CD8-positive, alpha-beta memory T cell (primary cell): ENCODE measurements at places on chromosomes 13 and 19.

DNA sequence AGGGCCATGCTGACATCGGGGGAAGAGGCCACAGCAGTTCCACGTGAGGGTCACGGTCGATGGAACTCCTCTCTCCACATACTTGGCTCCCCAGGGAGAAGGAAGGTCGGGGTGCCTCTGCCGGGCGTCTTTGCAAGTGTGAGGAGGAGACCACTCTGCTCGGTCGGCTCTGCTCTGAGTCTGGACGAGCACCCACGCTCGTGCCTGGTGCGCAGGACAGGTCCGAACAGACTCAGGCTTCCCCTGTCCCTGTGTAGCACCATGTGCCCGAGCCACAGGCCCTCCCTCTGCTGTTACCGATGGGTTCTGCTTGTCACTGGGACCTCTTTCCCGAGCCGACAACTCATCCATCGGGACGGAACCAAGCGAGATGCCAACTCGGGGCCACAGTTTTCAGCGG lies 35.1 kb downstream of the TMEM255B start:
- peak; percentile 33 for DNase-seq
- H3K4me1 ChIP-seq = no peaks in the 10 kb centered on the region
- H3K27me3 ChIP-seq = no peaks in the 10 kb centered on the region
- H3K36me3 ChIP-seq = no peaks in the 10 kb centered on the region

- H3K27me3 ChIP-seq = no peaks in the 10 kb centered on the region
- no peak for DNase-seq
- no peaks in the 10 kb centered on the region for H3K36me3 ChIP-seq
- no peak overlapping the region for H3K27ac ChIP-seq
- no peaks in the 10 kb centered on the region for H3K4me1 ChIP-seq
These were observed 68.3 kb upstream of the RXFP2 start for GRCh38 chr13:31670831-31671617.

GRCh38 chr19:58573658-58574164 lies 576 bp upstream of the MZF1 start:
- DNase-seq = no peak
- peak overlapping the region; percentile 98 for H3K4me3 ChIP-seq
- H3K27ac ChIP-seq = peak overlapping the region; percentile 100
- H3K36me3 ChIP-seq = no peaks in the 10 kb centered on the region
- H3K27me3 ChIP-seq = no peaks in the 10 kb centered on the region
- H3K4me1 ChIP-seq = peaks cover 29% of the 10 kb centered on the region

DNA sequence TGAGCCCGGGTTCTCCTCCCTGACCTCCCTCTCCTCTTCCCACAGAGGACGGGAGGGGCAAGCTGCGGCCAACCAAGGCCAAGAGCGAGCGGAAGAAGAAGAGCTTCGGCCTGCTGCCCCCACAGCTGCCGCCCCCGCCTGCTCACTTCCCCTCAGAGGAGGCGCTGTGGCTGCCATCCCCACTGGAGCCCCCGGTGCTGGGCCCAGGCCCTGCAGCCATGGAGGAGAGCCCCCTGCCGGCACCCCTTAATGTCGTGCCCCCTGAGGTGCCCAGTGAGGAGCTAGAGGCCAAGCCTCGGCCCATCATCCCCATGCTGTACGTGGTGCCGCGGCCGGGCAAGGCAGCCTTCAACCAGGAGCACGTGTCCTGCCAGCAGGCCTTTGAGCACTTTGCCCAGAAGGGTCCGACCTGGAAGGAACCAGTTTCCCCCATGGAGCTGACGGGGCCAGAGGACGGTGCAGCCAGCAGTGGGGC lies 162.2 kb downstream of the KDM4B start:
- DNase-seq = no peak
- H3K36me3 ChIP-seq = no peaks in the 10 kb centered on the region
- H3K4me1 ChIP-seq = peaks cover 28% of the 10 kb centered on the region
- no peak overlapping the region for H3K4me3 ChIP-seq
- no peak overlapping the region for H3K27ac ChIP-seq

DNA sequence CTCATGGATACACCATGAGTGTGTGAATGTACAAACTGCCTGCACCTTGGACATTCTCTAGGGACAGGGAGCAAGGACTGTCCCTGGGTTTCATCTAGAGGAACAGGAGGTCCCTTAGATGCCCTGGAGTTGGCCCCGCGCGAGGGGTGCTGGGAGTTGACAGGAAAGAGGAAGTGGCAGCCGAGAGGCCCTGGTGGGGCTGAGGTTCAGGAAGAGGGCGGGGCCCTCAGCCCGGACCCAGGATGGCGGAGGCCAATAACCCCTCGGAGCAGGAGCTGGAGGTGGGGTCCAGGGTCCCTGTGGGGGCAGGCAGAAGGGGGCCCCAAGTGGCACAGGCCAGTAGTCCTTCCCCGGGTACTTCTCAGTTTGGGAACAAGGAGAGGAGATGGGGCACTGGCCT lies 6.9 kb downstream of the PKN1 start:
- H3K4me1 ChIP-seq = peaks cover 50% of the 10 kb centered on the region
- H3K27me3 ChIP-seq = no peaks in the 10 kb centered on the region
- peak; percentile 77 for DNase-seq
- H3K27ac ChIP-seq = peak overlapping the region; percentile 60
- H3K4me3 ChIP-seq = peak overlapping the region; percentile 75

DNA sequence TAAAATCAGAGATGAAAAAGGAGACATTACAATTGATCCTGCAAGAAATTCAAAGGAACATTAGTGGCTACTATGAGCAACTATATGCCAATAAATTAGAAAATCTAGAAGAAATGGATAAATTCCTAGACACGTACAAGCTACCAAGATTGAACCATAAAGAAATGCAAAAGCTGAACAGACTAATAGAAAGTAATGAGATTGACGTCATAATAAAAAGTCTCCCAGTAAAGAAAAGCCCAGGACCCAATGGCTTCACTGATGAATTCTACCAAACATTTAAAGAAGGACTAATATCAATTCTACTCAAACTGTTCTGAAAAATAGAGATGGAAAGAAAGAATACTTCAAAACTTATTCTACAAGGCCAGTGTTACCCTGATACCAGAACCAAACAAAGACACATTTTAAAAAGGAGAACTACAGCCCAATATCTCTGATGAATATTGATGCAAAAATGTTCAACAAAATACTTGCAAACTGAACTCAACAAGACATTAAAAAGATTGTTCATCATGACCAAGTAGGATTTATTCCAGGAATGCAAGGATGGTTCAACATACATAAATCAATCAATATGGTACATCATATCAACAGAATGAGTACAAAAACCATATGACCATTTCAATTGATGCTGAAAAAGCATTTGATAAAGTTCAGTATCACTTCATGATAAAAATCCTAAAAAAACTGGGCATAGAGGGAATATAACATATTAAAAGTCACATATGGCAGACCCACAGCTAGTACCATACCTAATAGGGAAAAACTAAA lies 35.8 kb downstream of the UQCRFS1 start:
- no peak overlapping the region for H3K4me3 ChIP-seq
- no peaks in the 10 kb centered on the region for H3K27me3 ChIP-seq
- H3K27ac ChIP-seq = no peak overlapping the region
- no peak for DNase-seq

DNA sequence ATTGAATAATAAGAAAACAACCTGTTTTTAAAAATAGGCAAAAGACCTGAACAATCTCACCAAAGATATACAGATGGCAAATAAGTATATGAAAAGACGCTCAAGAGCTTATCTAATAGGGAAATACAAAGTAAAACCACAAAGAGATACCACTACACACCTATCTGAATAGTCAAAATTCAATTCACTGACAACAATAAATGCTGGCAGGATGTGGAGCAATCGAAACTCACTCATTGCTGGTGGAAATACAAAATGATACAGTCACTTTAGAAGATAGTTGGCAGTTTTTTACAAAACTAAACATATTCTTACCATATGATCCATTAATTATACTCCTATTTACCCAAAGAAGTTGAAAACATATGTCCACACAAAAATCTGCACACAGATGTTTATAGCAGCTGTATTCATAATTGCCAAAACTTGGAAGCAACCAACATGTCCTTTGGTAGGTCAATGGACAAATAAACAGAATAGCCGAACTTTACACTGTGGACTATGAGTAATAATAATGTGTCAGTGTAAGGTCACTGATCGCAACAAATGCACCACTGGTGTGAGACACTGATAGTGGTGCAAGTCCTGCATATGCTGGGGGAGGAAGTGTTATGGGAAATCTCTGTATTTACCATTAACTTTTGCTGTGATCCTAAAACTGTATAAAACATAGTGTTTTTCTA lies 20.8 kb downstream of the ZC3H13 start:
- H3K36me3 ChIP-seq = peaks cover 10% of the 10 kb centered on the region
- no peak overlapping the region for H3K4me3 ChIP-seq
- no peak overlapping the region for H3K27ac ChIP-seq
